ENCODE measurements at places on chromosomes 11 and 22.

DNA sequence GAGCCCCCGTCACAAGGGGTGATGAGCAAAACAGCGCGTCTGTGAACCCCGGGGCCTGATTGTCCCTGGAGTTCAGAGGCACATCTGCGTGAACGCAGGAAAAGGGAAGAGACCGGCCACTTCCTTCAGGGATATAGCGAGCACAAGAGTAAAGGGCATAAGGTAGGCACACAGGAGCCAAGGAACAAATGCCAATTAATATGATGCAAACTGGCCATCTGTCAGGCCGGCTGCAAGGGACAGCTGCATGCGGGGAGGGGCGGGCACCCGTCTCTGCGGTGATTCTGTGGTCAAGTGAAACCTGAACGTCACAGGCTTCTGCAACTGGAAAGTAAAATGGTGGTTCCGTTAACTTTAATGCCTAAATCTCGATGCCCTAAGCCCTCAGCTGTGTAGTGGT, 64.7 kb downstream of the TRIM29 start:
- DNase-seq: no peak

- DNase-seq: no peak
Observed at GRCh38 chr11:2577991-2578928, 121.5 kb downstream of the KCNQ1OT1 start.

DNA sequence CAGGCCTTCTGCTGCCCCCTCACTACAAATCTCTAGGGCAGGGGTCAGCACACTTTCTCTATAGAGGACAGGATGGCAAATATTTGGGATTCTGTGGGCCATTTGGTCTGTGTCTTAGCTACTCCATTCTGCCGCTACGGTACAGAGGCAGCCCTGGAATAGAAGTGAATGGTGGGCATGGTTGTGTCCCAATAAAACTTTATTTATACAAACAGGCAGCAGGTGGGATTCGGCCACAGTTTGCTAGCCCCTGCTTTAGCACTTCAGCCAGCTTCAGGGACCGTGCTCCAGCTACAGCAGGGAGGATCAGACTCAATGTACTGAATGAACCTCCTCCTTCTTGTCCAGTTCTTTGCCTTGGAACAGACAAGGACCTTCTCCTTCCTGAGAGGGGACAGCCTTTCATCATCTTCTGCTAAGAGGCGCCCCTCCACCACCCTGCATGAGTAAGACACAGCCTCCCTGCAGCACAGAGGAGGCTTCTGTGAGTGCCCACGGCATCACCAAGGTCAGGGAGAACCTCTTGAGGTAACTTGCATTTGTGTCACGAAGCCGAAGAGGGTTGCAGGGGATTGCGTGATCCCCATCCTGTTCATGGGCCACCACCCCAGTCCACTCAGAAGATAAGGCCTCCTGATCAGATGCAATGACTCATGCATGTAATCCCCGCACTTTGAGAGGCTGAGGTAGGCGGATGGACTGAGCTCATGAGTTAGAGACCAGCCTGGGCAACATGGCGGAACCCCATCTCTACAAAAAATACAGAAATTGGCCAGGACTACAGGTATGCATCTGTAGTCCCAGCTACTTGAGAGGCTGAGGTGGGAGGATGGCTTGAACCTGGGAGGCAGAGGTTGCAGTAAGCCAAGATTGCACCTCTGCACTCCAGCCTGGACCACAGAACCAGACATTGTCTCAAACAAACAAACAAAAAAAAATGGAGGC, 4.6 kb downstream of the C11orf24 start:
- DNase-seq: no peak

DNA sequence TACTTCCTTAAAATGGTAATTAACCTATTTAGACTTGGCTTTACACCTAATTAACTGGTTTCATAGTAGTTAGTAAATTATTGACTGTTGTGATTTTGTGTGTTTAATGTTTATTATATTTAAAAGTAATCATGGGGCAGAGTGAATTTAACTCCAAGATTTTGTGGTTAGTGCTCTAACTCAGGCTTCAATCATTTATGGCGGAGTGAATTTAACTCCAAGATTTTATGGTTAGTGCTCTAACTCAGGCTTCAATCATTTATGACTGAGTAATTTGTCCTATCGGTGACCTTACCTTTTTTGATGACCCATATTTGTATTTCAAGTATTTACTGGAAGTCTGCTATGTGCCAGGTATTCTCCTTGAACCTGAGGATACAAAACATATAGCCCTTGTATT, 7.2 kb downstream of the PRRG4 start:
- DNase-seq: no peak

DNA sequence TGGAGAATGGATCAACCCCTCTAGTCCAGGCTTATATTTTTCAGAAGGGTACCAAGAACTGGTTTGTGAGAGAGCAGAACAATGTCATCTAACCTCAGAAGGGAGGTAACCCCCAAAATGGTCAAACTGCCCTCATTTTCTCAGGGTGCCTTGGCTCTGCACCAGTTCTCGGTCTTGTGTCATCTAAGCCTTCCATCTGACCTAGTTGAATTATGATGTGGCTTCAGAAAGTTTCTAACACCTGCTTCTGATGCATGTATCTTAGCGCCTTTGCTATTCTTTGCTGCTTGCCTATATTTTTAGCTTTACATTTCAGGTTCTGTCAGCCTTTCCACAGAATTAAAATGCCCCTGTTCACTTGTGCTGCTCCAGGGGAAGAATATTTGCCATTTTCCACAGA, 91.7 kb upstream of the E2F8 start:
- no peak for DNase-seq

GRCh38 chr22:24315367-24315966, 44.8 kb downstream of the SPECC1L start:
- DNase-seq: no peak

DNA sequence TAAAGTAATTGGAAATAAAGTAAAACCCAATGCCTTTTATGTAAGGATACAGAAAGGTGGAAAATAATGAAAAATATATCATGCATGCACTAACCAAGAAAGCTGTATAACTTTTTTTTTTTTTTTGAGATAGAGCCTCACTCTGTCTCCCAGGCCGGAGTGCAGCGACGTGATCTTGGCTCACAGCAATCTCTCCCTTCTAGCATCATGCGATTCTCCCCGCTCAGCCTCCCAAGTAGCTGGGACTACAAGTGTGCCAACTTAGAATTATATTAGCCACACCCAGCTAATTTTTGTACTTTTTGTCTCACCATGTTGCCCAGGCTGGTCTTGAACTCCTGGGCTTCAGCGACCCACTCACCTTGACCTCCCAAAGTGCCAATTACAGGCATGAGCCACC, 4.5 kb downstream of the GGT5 start:
- no peak for DNase-seq

GRCh38 chr11:100827934-100828661, 141.0 kb downstream of the ARHGAP42 start:
- peak; percentile 79 for DNase-seq

DNA sequence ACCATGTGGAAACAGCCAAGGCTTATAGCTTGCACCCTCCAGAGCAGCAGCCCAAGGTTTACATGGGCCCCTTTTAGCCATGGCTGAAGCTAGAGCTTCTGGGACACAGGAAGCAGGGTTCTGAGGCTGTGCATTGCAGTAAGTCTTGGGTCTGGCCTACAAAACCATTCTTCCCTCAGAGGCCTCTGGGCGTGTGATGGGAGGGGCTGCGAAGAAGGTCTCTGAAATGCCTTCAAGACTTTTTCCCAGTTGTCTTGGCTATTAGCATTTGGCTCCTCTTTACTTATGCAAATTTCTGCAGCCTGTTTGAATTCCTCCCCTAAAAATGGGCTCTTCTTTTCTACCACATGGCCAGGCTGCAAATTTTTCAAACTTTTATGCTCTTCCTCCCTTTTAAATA, 109.5 kb downstream of the BBOX1 start:
- no peak for DNase-seq
